Gastrocnemius medialis (tissue), 4 donors: ENCODE measurements at places on chromosomes 16 and 17.

GRCh38 chr16:70478912-70479341, 24.5 kb downstream of the FCSK start:
- no peak for DNase-seq

- peak; percentile 89 for DNase-seq
Observed at GRCh38 chr17:68456339-68457167, 743 bp downstream of the WIPI1 start.

GRCh38 chr16:85137323-85138072, 25.2 kb upstream of the CIBAR2 start:
- peak; percentile 91 for DNase-seq

- DNase-seq = no peak
Observed at GRCh38 chr16:79602628-79603014, 2.1 kb upstream of the MAF start.

DNA sequence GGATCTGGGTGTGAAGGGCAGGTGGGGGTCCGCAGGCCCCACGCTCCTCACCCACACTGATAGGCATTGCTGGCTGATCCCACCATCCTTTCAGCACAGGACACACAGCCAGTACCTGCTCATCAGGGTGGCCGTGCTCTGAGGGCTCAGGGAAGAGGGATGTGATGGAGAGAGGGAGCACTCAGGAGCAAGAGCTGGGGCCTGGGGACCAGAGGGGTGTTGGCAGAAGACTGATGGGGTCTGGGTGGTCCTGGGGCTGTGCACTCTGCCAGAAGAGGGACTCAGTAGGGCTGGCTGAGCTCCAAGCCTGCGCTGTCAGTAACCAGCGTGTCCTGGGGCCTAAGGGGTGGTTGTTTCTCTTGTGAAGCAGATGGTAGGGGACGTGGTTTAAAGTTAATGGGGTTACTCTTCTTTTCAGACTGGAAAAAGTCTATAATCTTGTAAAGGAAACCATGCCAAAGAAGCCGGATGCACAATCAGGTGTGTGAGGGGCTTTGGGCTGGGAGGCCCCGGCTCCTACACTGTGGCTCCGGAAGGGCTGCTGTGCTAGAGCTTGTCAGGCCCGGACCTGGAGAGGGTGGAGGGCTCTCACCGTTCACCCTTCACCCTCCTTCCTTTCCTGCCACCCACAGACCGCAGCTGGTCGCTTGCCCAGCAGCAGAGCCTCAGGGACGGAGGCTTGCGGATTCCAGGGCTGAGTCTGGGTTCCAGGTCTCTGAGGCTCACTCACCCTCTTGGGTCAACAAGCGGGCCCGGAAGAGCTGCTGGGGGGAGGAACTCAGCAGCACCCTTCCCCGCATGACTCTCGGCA, 27.8 kb downstream of the POLR3E start:
- no peak for DNase-seq

DNA sequence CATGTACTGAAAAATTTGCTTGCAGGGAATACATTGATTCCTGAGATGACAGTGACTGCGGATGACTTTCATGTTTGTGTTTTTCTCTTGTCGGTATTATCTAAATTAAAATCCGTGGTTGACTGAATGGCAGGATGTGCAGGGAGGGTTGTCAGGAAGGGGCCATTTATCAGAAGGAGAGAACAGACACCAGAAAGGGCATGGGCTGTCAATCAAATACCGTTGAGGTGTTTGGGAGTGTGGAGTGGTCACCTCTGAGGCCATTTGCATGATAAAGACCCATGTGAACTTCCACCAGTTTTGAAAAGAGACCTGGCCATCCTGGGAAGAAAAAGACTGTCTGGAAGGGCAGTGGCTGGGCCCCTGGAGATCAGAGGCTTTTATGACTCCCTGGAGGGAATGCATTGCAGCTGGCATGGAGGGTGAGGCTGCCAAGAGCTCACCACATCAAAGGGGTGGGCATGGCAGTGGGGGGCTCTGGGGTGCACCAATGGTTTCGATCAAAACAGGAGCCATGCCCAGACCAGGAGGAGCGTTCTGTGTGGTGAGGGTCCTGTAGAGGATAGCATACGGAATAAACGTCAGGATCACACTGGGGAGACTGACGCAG, 67.1 kb downstream of the CYLD start:
- no peak for DNase-seq

GRCh38 chr17:82384730-82385481, 13.3 kb downstream of the UTS2R start:
- peak; percentile 88 for DNase-seq
